NCI-H187 treated with DMSO at 0.1 percent for 48 hours (cell line): ENCODE measurements at places on chromosomes 3 and 15.

- DNase-seq = no peak
These were observed 173.6 kb upstream of the PFN2 start for GRCh38 chr3:150144191-150144708.

- no peak for DNase-seq
These were observed 9.7 kb downstream of the TEX264 start for GRCh38 chr3:51680663-51681230.

DNA sequence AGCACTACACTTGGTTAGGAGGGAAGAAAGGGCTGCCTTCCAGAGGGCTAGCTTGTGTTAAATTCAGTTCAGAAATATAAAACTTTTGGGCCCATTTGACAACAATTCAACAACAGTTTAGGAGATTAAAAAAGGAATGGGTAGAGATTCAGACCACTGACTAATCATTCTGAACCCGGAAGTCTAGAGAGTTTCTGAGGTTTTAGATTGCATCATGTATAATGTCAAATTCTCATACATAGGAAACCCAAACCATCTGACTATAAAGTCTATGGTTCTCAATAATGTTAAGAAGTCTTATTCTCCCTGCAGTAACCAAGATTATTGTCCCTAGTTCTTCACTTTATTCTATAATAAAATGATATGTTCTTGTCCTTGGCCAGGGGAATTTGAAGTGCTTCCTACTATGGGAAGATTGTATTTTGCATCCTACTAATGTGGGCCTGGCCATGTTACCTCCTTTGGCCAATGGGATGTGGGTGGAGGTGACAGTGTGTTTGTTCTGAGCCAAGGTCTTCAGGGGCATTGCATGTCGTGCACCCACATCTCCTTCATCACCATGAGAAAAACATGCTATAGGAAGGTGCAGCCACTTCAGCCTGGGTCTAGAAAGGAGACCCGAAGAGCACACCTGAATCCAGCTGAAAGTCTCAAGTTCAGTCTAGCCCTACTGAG, 66.4 kb upstream of the CCNL1 start:
- no peak for DNase-seq

DNA sequence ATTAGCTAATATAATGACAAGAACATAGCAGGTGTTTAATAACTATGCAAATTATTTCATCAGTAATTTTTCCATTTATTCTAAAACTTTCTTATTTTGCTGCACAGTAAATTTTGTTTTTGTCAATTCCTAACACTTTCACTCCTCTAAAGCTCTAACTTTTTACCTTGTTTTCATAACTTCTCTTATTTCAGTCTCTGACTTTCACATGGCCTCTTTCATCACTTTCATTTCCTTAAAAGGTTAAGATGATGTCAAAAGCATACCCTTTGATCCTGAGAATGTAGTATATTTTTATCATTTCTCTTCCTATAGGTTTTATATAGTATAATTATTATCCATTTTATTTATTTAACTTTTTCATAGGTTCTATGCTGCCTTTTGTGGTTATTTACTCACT, 1325.8 kb upstream of the ALCAM start:
- DNase-seq = no peak

- DNase-seq = no peak
These were observed 363.7 kb upstream of the RGMA start for GRCh38 chr15:93452537-93453211.

- DNase-seq = no peak
These were observed 31.9 kb downstream of the ZNF710 start for GRCh38 chr15:90033006-90033405.

DNA sequence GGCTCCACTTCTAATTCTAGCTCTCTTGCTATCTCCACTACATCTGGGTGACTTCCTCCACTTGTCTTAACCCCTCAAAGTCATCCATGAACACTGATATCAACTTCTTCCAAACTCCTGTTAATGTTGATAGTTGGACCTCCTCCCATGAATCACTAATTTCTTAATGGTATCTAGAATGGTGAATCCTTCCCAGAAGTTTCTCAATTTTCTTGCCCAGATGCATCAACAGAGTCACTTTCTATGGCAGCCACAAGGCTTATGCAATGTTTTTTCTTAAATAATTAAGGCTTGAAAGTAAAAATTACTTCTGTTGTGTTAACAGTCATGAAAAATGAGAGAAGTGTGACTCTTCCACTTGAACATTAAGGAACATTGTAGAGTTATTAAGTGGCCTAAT, 164.3 kb downstream of the PCCB start:
- no peak for DNase-seq
